ENCODE measurements at places on chromosomes 4 and X.

GRCh38 chr4:79833857-79834256 is 239.2 kb downstream of the ANTXR2 start:
- no peak for DNase-seq

GRCh38 chrX:134423606-134424005 is 36.4 kb upstream of the HPRT1 start:
- no peak for DNase-seq

- no peak for DNase-seq
Observed at GRCh38 chr4:103567591-103567990, 152.2 kb downstream of the TACR3 start.

DNA sequence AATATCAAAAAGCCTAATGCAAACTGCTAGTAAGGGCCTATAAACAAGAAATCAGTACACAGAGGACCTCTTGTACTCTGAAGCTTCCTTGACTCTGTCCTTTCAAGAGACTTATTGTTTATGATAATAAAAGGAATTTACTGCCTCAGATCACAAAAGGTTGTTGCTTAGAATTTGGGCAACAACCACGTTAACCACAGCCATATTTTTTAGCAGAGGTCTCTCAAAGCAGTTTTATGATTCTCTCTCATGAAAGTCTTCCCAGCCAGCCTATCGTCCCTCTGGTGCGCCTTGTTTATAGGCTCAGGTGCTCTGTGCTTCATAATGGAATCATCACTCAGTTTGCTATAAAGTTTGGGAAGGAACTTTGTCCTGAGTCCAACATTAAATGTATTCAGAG is 270.6 kb downstream of the RCHY1 start:
- no peak for DNase-seq

GRCh38 chr4:68162196-68162595 is 32.5 kb upstream of the TMPRSS11F start:
- DNase-seq = no peak

GRCh38 chrX:10106806-10107205 is 50.0 kb upstream of the CLCN4 start:
- no peak for DNase-seq

DNA sequence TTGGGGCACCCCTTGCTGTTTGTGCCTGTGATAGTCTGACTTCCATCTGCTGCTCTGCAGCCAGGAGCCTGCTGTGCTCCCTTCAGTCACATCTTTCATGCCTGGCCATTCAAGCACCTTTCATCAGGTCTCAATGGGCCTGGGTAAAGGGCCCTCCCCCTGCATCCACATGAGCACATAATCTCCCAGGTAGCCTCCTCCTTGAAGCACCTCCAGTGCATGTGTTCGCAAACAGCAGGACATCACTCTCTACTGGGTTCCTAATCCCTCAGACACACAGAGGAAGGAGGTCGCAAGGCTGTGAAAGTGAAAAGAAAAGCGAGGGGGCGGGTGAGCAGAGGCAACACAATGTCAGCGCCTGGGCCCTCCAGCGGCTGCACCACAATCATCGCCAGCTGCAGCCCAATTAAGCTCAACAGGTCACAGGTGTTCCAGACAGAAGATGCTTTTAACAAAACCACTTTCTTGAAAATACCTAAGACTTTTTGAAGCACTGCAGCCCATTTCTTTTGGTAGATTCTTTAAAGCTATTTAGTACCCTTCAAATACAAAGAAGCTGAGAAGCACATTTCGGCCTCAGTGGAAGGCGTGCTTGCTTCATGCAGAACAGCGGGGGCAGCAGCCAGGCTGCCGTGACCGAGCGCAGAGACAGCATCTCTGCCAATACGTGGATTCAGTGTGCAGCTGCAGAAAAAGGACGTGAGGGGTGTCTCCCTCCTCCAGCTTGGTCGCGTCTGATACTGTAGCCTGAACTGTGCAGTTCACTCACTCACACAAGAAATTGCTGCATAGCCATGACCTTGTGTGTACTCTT is 92.2 kb upstream of the SPRY1 start:
- DNase-seq = peak; percentile 72

DNA sequence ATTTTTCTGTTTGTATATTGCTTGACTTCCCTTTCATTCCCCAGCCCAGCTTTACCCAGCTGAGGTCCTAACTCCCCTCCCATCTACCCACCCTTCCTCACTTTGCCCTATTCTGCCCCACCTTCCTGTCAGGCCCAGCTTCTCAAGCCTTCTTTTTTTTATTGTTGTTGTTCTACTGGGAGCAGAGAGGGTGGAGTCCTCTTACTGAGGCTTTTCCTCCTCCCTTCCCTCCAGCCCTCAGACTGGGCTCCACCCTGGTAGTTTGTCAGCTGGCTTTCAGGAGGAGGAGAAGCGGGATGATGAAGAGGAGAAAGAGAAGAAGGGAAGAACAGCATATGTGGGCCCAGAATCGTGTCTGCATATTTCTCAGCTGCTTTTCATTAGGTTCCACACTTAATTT is 3.2 kb upstream of the KLF8 start:
- no peak for DNase-seq

GRCh38 chrX:18897611-18898010 is 86.3 kb downstream of the PHKA2 start:
- no peak for DNase-seq

DNA sequence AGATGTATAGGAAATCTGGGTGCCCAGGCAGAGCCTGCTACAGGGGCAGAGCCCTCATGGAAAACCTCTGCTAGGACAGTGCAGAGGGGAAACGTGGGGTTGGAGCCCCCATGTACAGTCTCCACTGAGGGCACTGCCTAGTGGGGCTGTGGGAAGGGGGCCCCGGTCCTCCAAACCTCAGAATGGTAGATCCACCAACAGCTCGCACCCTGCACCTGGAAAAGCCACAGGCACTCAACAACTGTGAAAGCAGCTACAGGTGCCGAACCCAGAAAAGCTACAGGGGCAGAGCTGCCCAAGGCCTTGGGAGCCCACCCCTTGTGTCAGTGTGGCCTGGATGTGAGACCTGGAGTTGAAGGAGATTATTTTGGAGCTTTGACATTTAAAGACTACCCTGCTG is 5.4 kb upstream of the XPNPEP2 start:
- no peak for DNase-seq

DNA sequence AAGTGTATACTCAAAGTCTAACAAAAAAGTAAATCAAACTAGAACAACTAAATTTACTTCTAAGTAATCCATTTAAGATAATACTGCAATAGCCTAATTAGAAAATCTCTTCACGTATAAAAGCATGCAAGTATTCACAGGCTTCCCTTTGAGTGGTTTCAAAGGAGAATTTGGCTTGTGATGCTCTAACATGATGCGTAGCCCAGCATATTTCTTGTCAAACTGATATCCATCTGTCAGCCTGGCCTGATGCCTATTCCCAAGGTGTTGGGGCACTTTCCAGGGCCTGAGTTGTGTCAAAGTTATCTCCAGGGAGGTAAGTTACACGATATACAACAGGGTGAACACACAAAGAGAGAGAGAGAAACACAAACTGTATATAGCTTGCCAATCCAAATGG is 287.0 kb upstream of the MAGEB18 start:
- no peak for DNase-seq

DNA sequence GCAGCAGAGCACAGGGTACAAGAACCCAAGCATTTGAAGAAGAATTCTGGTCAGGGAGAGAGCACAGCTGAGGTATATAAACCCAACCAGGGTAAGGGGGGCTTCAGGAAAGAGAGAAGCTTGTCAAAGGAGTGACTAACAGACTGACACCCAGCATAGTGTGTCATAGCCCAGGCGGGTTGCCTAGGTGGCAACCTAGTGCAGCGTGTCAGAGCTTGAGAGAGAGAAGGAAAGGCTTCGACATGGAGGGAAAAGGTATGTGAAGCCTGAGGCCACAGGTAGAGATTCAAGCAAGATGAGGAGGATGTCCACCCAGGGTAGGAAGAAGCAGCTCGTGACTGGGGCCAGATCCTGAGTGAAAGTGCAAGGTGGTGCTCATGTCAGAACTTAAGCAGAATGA is 8.5 kb upstream of the ANTXR2 start:
- DNase-seq = no peak

GRCh38 chr4:98793658-98794057 is 135.2 kb upstream of the TSPAN5 start:
- DNase-seq = no peak

GRCh38 chr4:128776794-128777216 is 32.7 kb upstream of the JADE1 start:
- no peak for DNase-seq

DNA sequence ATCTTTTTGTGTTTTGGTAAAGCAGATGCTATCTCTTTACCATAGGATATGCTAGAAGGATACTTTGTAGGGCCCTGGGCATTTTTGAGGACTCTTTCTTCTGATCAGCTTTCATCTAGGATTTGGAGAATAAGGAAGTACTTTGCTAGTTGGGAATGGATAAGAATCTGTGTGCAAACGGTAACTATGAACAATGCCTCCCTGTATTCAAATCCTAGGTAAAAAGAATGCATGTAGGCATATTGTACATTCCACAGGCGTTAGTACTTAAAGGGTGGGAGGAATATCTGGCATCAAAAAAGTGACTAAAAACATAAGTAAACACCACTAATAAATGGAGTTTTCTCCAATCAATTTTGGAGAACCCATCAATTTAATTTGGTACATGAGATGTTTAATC is 59.7 kb downstream of the SH3BGRL start:
- DNase-seq = no peak

- DNase-seq = no peak
Observed at GRCh38 chrX:132474544-132475248, 14.1 kb downstream of the MBNL3 start.

- no peak for DNase-seq
Observed at GRCh38 chr4:143372093-143372915, 35.6 kb downstream of the GAB1 start.

GRCh38 chr4:177401658-177402273 is 40.5 kb downstream of the AGA start:
- DNase-seq = no peak

GRCh38 chr4:182103614-182104319 is 139.4 kb upstream of the TENM3 start:
- no peak for DNase-seq

- DNase-seq = no peak
Observed at GRCh38 chrX:109936598-109936997, 66.3 kb upstream of the TMEM164 start.

DNA sequence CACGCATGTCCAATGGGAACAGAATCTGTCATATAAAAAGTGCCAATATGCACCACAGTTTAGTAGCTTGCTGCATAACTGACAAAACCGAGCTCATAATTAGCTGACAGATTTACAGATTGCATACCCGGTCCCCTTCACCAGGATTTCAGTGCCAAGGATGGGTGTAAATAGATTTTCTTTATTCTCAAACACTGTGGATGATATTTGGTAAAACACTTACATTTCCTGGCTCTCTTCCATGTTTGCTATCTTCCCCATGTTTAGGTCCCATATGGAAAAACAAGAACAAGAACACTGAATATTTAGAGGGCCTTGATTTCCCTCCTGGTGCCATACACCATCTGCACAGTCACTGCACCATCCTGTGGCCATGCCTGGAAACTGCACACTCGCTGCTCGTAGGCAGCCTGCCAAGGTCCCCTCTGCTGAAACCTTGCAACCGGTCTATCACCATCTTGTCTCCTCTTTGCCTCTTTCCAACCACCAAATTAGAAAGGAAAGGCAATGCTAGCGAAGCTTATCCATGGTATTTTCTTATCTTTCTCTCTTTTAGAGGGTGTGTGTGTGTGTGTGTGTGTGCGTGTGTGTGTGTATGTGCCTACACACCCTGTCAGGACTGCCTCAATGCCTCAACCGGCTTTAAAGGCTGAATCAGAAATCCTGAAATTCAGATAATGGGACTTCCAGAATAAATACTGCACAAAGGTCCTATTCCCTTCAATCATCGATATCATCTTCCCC is 124.2 kb upstream of the MBNL3 start:
- peak; percentile 24 for DNase-seq

DNA sequence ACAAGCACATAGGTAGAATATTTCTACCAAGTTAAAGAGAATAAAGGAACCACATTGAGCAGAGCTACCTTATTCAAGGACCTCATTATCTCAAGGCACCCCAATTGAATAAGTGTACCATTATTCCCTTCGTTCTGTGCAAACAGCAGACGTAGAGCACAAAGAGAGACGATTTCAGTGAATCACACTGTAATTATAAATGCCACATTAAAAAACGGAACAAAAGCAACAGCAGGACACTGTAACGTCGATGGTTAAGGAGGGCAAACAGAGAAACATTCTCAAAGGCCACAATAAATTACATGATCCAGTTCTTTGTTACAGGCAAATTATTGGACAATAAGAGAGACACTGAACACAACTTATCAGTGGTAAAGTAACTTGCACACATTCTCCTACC is 644.1 kb upstream of the TENM3 start:
- DNase-seq = no peak

DNA sequence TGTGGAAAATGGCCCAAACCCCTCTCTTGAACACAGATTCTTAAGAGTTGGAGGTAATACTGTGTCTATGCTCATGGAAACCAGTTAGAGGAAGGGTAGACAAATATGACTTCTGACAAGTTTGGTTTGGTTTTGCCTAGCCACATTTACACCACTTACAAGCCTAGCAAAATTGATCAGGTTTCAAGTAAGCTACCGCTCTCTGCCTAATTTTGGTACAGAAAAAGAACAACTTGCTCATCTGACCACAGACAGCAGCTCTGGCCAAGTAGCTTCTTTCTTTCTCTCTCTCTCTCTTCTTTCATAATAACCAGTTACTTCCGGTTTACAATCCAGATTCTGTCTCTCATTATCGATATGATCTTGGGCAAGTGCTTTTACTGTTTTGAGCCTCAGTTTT is 260.0 kb downstream of the GLUD2 start:
- DNase-seq = no peak

Data from retina (tissue), 1 donor.